CD4-positive, alpha-beta T cell treated with Interleukin-10 for 1 hour (primary cell): ENCODE measurements at places on chromosomes 7 and 10.
A peak's percentile ranks its signal among the peaks of the same experiment; 100 is the strongest.

GRCh38 chr10:35563261-35563891 lies 41.8 kb upstream of the GJD4 start:
- peak; percentile 49 for DNase-seq

- DNase-seq = no peak
Observed at GRCh38 chr7:1264345-1265280, 31.9 kb downstream of the UNCX start.

DNA sequence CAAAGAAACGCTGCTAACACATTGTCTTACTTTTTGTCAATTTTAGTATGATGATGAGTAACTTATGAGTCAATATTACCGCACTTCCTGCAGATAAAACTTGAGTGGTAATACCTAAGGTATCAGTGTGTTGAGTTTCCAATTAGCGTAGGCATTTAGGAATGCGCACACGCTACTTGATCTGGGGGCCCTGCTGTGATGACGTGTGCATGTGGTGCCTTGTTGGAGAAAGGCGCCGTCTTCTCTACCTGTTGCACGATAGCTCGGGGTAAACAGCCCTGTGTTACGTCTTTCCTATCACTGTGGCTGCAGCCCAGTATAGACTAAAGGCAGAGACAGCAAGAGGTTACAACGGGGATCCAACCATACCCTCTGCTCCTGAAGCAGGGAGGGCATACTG lies 476.8 kb upstream of the ADARB2 start:
- no peak for DNase-seq

DNA sequence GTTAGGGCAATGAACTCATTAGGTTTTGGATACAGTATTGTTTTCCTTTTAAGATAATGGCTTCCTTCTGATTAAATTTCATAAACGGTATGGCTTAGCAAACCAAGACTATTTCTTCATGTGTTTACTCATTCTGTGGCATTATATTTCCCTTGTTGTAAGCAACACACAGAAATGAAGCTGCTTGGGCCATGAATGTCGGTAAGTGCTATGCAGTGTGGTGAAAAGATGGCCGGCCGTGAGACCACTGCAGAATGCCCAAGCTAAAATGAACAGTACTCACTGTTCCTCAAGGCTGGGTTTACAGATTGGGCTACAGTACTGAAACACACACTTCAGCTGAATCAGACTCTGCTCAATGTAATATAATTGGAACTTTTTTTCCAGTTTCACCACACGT lies 8.1 kb downstream of the APBB1IP start:
- DNase-seq = no peak

- DNase-seq = no peak
Observed at GRCh38 chr7:85165263-85165662, 21.6 kb downstream of the SEMA3D start.

- DNase-seq = no peak
Observed at GRCh38 chr7:37445790-37446189, 2.9 kb downstream of the ELMO1 start.

DNA sequence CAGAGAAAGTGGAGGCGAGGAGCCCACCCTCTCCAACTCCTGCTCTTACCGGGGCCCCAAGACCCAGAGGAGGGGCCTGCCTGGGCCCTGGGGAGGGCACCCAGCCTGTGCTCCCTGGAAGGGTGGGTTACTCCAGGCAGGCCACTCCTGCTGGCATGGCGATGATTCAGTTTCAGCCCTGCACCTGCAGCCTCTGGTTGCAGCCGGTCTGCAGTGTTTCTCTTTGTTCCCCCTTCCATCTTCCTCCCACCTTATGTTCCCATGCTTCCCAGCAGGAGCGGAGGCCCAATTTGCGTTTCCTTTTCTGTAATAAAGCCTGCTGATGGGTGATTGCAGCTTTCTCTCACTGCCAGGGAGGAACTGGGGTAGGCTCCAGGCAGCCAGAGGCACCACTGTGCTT lies 53.2 kb upstream of the FAM20C start:
- DNase-seq = no peak

GRCh38 chr10:92239600-92240288 lies 51.1 kb downstream of the CPEB3 start:
- DNase-seq = peak; percentile 31

DNA sequence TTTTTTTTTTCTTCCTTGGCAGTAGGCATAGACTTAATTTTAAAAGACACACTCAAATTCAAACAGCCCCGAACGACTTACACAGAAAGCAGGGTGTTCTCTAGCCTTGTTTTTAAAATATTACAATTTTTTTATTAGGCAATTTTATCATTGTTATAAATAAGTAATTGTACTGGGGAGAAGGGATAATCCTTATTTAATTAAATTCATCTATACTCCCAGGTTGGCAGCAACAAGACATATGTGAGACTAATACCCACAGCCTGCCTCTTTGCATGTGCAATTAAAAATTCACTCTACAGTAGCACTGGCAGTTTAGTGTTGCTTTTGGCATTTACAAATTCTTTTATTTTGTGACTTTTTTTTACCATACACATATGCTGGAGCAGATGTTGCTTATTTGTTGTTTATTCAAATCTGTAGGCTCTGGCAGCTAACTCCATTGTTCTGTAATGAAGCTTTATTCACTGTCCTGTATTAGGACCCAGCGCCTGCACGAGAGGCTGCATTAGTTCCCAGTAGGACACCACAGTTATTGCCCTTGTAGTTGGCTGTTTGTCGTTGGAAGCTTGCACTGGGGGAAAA lies 84.9 kb upstream of the PPP1R17 start:
- DNase-seq = no peak

DNA sequence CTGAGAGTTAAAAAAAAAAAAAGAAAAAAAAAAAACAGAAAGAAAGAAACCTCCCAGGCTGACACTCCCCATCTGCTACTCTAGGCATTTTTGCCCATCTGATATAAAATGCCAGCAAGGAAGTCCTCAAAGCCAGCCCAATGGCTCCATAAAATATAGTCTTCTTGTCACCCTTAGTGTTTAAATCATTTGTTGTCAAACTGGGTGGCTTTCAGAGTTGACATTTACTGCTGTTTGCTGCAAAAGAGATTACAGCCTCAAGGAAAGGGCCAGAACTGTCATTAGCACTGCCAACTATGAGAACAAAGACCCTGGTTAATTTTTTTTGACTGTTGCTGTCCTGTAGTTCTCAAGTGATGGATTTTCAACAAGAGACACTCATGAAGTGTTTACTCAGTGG lies 86.5 kb downstream of the TRIL start:
- no peak for DNase-seq
